ENCODE measurements at places on chromosomes 12 and 14.

- no peak for DNase-seq
These were observed 161.5 kb downstream of the NUAK1 start for GRCh38 chr12:105977236-105977635.

DNA sequence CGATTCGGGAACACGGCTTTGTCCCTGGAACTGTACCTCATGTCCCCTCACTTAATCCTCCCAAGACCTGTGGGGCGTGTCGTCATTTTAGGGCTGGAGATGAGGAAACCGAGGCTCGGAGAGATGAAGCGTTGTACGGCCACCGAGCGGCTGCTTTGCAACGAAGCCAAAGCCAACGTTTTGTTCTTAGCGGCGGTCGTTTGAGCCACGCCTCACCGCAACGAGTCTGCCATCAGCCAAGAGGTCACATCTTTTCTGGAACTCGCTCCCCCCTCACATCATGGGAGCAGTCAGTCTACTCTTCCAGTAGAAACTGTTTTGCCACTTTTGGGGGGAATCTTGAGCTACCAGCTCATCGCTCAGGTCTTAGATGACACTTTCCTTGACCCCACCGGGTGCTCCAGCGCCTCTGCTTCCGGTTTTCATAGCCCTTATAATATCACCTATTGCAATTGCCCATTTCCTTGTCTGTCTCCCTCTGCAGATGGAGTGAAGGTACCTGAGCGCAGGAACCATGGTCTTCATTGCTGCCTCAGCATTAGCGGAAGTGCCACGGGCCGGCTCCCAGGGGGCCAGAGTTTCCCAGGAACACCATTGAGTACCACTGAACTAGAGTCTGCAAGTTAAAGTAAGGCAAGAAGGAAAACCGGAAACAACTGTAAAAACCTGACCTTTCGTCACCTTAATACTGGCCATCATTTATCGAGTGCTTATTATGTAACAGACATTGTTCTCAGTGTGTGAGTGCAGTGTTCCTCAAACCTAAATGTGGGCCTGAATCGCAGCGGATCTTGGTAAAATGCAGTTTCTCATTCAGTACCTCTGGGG, 19.6 kb downstream of the NINJ2 start:
- no peak for DNase-seq

DNA sequence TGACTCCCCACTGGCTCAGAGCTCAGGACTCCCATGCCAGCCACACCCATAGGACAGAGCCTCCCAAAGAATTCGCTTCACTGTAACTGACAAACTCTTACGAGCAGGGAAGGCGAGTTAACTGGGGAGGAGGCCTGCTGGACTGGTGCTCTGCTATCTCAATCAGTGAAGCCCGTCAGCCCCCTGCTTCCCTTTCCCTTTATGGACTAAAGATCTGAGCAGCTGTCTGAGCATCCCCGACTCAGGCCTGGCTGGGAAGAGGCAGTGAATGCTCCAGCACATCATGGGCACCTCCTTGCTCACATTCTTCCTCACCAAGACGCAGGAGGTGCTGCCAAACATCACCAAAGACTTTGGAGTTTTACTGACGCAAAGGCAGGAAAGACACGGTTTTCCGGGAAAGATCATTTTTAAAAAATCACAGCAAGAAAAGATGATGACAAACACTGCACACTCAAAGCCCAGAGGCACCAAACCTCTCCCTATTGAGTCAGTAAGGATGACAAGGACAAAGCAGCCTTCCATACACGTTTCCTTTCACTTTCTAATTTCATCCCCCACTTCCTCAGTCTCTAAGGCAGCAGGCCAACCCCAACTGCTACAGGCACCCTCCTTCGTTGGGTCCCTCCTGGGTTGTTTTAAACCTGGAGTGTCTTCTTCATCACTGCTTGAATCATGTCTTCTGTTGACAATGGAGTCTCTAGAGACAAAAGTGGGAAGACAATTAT, 45.0 kb upstream of the P2RX7 start:
- no peak for DNase-seq

DNA sequence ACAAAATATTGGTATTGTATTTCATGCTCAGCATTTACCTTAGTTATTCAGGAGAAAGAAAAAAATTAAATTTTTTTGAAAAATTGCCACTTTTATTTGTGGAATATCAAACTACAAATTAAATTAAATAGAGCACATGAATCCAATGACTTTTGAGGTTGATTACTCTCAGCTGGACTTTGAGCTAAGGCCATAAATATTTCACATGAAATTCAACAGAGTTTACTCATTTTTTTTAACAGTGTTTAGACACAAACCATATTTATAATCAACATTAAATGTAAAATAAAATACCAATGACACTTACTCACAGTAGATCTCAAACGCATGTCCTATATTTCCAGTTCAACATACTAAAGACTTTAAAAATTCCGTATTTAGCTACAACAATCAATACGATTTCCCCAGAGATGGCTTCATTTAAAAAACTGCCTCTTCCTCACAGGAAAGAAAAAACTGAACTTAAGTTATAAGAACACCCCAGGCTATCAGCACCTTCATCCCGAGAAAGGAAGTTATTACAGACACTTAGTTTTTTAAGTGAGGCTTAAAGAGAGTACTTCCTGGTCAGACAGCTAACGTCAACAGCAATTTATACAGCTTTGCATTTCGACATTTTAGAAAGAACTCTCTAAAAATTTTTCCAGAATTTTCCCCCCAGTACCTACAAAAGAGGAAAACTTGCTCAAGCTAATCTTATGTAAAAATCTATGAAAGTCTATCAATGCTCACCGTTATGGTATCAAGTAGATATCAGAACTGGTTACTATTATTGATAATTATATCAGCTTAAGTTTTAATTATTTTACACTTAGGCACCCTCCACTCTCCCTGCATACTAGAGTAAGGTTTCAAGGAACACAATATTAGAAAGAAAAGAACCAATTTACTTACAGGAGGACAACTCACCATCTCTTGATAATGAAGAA, 13.8 kb downstream of the TAOK3 start:
- DNase-seq, result no peak
